Activated T-helper 1 cell treated with Interleukin-2 at 50 U/mL for 16 hours (primary cell): ENCODE measurements at places on chromosomes 2 and 18.

DNA sequence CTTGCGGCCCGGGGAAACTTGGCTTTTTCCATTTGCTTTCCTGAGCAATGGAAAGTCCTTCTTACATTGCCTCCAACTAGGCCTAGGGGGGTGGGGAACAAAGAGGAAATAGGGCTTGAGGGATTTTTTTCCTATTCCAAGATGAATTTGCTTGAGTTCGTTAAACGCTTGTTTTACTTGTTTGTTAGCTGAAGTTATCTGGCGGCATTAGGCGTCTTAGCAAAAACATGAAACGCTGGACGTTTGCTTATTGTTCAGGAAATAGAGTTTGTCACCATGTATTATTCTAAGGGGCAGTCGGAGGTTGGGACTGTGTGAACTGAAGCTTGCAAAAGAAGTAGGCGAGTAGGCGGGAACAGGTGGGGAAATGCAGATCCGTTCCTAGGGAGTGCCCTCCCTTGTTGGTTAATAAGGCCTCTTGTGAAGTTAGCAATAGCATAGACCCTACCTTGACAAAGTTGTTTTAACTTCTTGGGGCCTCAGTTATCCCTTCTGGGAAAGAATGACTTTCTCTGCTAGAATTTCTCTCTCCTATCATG is 1.9 kb downstream of the CABLES1 start:
- no peak for DNase-seq

DNA sequence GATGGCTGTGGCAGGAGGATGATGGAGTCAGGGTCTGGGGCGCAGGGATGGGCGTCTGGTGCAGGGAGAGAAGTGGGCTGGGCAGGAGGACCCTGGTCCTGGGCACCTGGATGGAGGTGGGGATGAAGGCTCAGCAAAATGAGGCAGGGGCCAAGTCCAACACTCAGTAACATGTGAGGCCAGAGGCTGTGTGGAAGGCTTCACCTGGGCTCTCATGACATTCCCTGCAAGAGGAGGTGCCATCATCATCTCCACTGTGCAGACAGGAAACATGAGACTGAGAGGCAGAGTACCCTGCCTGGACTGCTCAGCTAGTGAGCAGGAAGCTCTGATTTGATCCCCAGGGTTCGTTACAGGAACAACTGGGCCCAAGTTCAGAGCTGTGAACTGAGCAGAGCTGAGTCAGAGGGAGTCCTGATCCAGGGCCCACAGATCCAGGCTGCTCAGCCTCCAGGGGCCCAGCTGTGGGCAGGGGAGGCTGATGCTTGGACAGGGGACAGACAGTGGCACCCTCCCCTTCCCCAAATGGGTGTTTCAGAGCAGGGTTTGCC is 36.9 kb downstream of the HJURP start:
- no peak for DNase-seq

DNA sequence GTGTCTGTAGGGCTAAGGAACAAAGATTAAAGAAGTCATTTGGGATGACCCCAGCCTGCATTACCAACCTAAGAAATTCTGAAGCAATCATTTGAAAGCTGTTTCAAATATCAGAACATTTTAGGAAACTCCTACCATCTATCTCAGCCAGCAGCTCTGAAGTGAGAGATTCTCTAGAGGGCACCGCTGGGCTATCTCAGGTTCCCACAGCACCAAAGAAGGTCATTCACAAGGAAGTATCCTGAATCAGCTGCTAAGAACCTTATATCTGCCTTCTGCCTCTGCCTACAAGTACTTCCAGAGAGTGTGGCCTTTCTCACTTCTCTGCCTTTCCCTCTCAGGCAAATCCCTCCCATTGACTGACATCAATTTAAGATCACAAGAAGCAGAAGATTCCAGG is 13.4 kb upstream of the EVA1A start:
- no peak for DNase-seq

DNA sequence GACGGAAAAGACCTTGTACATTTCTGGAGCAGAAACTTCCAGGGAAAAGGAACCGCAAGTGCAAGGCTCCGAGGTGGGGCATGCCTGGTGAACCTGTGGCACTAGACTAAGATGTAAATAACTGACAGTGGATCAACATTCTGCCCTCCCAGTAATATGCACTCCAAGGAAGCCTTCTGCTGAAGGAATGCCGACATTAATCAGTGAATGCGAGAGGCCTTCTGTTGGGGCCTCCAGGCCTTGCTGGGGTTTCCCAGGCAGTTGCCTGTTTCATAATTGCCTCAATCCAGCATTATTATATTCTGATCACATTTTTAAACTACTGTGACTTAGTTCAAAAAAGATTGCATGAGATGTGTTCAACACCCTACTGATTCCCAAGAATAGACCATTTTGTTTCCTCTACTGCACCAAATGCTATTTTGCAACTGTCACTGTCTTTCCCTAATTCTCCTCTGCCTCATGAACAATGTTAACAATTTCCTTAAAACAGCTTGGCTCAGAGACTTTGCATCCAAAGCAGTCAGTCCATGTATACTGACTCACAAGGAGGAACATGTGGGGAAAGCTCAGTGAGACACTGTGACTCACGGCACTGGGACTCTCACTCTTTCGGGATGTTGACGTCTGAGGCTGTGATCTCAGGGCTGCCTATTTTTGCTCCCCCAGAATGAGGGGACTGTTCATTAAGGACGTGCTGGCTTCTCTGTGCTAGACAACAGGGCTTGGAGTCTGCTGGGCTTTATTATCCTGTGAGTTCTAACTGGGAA is 10.5 kb upstream of the DSG2 start:
- no peak for DNase-seq

DNA sequence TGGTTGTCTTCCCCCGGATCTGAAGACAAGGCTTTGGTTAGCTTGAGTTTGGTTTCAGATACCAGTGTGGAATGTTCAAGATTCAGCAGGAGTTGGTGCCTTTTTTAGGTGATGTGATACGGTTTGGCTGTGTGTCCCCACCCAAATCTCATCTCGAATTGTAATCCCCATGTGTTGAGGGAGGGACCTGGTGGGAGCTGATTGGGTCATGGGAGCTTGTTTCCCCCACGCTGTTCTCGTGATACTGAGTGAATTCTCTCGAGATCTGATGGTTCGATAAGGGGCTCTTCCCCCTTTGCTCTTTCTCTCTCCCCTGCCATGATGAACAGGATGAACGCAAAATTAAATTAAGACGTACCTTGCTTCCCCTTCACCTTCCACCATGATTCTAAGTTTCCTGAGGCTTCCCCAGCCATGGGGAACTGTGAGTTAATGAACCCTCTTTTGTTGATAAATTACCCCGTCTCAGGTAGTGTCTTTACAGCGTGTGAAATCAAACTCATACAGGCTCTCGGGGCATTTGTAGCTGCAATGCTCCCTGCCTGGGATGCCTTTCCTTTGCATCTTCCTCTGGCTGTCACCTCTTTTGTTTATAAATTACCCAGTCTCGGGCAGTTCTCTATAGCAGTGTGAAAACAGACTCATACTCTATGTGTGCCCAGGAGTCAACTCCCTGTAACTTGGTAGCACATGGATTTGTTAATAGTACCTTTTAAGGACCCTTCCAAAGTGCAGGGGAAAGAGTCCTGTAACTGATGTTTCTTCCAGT is 21.3 kb downstream of the PDCD1 start:
- DNase-seq: no peak

- no peak for DNase-seq
Measured at GRCh38 chr18:33835419-33835818, 257.4 kb downstream of the ASXL3 start.

DNA sequence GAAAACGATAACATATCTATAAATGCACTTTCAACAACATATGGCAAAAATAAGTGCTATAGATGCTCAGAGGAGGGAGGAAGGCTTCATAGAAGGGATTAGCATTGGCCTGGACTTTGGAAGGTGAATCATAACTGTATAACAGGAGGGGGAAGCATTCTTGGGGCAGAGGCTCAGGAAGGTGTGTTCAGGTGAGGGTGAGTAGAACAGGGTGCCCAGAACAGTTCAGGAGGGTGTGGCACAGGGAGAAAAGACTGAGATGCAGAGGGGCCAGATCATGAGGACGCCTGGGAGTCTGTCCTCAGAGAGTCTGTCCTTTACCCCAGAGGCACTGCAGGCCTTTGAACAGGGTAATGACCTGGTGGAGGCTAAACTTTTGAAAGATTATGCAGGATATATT is 29.3 kb upstream of the MEP1B start:
- no peak for DNase-seq

DNA sequence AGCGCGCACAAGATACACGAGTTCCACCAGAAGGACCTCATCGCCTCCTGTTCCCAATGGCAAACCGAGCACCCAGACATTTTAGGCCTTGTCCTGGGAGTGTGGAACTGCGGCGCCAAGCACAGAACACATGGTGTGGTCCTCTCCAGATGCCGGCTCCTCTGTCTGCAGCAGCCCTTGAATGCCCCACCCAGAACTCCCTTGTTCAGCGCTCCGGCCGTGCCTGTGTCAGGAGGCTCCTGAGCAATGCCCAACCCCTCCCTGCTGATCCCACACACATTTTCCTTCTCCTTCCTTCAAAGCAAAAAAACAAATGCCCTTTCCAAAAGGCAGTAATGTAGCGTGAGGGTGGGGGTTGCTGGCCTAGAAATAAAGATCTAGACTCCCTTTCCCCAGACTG is 89.8 kb downstream of the GFPT1 start:
- no peak for DNase-seq

- no peak for DNase-seq
Measured at GRCh38 chr2:169105476-169105875, 36.1 kb downstream of the DHRS9 start.

DNA sequence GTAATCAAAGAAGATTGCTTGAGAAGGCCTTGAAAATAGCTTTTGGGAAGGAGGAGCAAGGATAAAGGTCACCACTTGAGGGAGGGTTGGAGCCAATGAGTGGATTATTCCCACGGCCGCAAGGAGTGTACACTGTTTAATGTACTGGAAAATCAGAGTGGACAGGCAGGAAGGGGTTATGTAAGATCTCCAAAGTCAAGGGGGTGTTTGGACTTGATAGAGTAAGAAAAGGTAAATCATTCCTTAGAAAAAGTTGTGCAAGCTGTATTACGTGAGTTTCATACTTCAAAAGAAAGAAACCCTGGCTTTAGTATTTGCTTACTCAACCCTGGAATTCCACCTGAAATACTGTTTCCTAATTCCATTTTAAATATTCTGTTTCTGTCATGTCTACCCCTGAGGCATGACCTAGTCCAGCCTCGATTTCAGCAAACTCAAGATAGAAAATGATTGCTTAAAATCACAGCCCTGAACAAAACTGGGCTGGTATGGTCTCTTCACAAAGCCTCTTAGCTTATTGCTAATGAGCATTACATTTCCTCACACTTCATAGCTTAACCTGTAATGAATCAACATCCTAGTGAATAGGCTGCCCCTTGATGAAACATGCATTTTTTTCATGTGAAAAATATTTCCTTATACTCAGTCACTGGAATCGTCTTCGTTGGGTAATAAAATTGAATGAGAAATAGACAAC is 1.1 kb downstream of the MREG start:
- DNase-seq: no peak

DNA sequence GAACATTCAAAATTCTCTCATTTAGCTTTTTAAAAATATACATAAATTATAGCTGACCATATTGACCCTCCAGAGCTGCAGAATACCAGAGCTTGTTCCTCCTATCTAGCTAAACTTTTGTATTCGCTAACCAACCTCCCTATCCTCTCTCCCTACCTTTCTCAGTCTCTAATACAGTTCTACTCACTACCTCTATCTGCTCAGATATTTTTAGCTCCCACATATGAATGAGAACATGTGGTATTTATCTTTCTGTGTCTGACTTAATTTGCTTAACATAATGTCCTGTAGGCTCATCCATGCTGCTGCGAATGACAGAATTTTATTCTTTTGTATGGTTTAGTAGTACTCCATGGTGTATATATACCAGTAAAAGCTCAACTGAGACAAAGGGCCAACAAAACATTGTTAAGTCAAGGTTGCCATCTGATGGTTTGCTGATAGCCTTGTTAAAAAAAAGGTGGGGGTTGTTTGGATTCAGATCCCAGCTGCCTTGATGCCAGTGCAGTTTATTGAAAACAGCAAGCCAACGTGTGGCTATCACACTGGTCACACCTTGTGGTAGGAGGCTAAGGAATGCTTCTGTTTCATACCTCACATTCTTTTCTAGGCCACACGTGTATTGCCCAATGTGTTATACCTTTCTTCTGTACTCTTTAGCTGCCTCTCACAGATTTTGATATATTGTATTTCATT is 101.5 kb downstream of the VWA3B start:
- DNase-seq: no peak

- DNase-seq: no peak
Measured at GRCh38 chr2:19442731-19443130, 84.3 kb upstream of the OSR1 start.

- DNase-seq: no peak
Measured at GRCh38 chr2:43824951-43825493, 13.6 kb downstream of the ABCG5 start.

GRCh38 chr2:9373047-9373446 is 50.3 kb downstream of the ITGB1BP1 start:
- no peak for DNase-seq

GRCh38 chr2:238404406-238405216 is 22.1 kb upstream of the ASB1 start:
- DNase-seq: no peak

GRCh38 chr2:167253025-167253424 is 364.7 kb downstream of the XIRP2 start:
- DNase-seq: no peak

DNA sequence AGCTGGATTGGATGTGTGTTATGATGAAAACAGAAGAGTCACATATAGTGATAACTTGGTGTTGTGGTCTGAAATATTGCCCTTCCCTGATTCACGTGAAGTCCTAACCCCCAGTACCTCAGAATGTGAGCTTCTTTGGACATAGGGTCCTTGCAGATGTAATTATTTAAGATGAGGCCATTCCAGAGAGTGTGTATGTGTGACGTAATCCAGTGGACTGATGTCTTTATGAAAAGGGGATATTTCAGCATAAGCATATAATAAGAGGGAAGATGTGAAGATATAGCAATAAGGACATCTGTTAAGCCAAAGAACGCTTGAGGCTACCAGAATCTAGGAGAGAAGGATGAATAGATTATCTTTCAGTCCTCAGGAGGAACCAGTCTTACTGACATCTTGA is 62.5 kb downstream of the LTBP1 start:
- no peak for DNase-seq

DNA sequence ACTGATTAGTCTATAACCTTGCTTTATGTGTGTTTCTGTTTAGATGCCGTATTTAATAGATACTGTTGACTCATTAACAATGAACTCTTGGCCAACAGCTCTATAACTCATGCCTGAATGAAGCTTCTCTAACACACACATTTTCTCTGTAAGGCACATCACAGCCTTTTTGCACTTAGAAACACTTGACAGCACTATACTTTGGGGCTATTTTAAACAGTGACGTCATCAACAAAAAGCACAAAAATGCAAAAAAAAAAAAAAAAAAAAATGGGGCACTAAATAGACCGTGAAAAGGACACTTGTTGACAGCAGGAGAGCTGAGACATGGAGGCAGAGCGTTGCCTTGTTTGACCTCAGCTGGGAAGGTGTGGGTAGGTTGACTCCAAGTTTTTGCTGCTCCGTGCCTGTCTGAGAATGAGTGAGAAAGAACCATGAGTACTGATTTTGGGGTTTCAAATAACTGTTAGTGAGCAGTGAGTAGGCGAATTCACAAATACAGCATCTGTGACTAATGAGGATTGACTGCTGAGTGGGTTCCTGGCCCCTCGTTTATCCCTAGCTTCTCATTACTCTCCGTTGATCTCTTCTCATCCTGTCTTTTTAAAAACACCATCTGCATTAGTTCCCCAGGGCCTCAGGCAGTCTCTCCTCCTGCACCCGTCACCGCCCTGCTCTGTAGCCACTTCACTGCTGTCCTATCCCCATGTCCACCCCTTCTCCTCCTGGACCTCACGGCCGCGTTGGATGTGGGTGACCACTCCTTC is 24.4 kb downstream of the SPP2 start:
- no peak for DNase-seq
